H9 (cell line): ENCODE measurements at places on chromosomes 7 and 10. TPM values are rescaled to one million over a fixed set of nuclear protein-coding genes. Genes with fewer than 3 reads are reported as not detected.

Gene TMEM72
- total RNA-seq, result not detected in 2 replicates

Gene CLDN4
- total RNA-seq, result 15.5 and 15.6 TPM in 2 replicates

DNA sequence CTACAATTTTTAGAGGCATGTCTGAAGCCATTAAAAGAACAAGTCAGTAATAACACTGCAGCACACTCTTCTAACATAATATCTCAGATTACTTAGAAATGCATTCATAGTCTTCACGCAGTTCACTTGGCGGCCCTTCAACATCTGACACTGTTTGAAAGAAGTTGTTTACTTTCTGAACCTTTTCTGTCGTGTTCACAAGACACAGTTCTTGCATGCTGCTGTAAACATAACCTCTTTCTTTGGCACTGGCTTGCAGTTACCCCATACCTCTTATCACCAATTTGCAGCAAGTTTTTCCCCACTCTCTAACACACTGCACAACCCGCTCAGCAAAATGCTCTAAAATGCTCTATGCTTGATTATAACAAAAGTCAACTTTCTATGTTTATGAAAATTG lies 12.0 kb downstream of the PIP4K2A start:
- no peak for DNase-seq
- H3K27ac ChIP-seq, result no peak overlapping the region
- H3K4me3 ChIP-seq, result no peak overlapping the region
- H3K27me3 ChIP-seq, result no peaks in the 10 kb centered on the region
- peaks cover 12% of the 10 kb centered on the region; the same call in 1 of the 2 replicates for H3K4me1 ChIP-seq

Gene ZNF804B
- total RNA-seq, result not detected in 2 replicates

- no peak for DNase-seq
- H3K27ac ChIP-seq, result no peak overlapping the region
- H3K27me3 ChIP-seq, result no peaks in the 10 kb centered on the region
- H3K4me1 ChIP-seq, result no peaks in the 10 kb centered on the region; the same call in 1 of the 2 replicates
- H3K4me3 ChIP-seq, result no peak overlapping the region; the same call in 2 of the 3 replicates
Observed at GRCh38 chr10:103925591-103925990, 7.6 kb upstream of the STN1 start.

Gene PRKCQ
- 11.8 and 12.1 TPM in 2 replicates for total RNA-seq

DNA sequence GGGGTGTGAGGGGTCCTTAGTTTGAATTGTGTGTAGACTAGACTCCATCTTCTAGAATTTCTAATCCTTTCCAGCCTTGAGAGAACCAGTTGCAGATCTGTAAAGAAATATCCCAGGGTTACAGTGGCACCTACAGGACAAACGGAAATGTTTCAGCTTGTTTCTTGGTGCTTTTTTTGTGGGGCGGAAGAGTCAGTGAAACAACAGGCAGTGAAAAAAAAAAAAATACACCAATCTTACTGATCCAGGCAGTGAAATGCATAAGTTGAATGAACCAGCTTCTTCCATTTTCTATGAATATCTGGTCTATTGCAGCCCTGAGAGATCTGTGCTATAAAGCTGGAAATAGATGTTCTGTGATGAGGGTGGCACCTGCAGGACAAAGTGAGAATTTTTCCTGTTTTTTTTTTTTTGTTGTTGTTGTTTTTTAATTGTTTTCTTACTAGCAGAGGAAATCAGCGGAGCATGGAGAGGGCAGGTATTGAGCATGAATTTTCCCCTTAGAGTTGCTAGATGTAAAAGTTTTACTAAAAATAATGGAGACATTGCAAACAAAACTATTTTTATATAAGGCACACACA lies 81.9 kb upstream of the DYNC1I1 start:
- H3K4me3 ChIP-seq, result peak overlapping the region; percentile 28
- H3K27me3 ChIP-seq, result no peaks in the 10 kb centered on the region
- no peak for DNase-seq
- no peaks in the 10 kb centered on the region for H3K4me1 ChIP-seq

DNA sequence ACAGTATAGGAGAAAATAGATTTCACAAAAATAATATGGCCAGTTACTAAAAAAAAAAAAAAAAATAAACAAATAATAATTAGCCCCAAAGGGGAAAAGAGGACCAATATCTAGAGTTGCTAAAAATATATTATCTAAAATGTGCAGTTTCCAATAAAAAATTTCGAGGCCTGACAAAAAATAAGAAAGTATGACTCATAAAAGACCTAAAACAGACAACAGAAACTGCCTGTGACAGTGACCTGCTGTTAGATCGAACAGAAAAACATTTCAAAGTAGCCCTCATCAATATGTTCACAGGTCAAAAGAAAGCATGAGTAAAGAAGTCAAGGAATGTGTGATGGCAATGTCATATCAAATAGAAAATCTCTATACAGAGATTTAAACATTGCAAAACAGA lies 11.8 kb upstream of the TSPAN12 start:
- no peak overlapping the region for H3K27ac ChIP-seq
- no peak overlapping the region for H3K4me3 ChIP-seq
- no peak for DNase-seq
- no peaks in the 10 kb centered on the region for H3K36me3 ChIP-seq
- no peaks in the 10 kb centered on the region for H3K27me3 ChIP-seq

- no peaks in the 10 kb centered on the region for H3K4me1 ChIP-seq
- DNase-seq, result no peak
- H3K27ac ChIP-seq, result no peak overlapping the region
- H3K36me3 ChIP-seq, result no peaks in the 10 kb centered on the region
- no peak overlapping the region for H3K4me3 ChIP-seq
Observed at GRCh38 chr10:58590152-58590840, 77.6 kb downstream of the BICC1 start.

Gene BLVRA
- 37.6 and 40.7 TPM in 2 replicates for total RNA-seq

- H3K36me3 ChIP-seq, result peaks cover 4% of the 10 kb centered on the region; the same call in 1 of the 2 replicates
- no peak overlapping the region for H3K27ac ChIP-seq
- H3K27me3 ChIP-seq, result no peaks in the 10 kb centered on the region
- no peak overlapping the region for H3K4me3 ChIP-seq
Observed at GRCh38 chr10:128268015-128268722, 141.9 kb upstream of the MKI67 start.

DNA sequence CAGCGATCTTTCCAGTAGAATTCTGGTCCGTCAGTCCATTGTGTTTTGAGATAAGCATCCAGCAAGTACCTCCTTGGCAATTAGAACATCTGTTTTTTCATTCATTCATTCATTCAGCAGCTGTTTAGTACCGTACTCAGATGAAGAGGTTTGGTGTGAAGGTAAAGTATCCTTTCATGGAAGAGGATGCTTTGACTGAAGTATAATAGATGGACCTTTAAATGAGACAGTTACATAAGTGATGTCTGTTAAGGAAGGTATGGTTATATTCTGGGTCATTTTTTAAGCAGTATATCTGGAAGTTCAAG lies 1.2 kb downstream of the MAPK8 start:
- H3K27ac ChIP-seq, result no peak overlapping the region
- peaks cover 5% of the 10 kb centered on the region for H3K36me3 ChIP-seq
- H3K4me3 ChIP-seq, result peak overlapping the region; percentile 68
- H3K4me1 ChIP-seq, result no peaks in the 10 kb centered on the region

DNA sequence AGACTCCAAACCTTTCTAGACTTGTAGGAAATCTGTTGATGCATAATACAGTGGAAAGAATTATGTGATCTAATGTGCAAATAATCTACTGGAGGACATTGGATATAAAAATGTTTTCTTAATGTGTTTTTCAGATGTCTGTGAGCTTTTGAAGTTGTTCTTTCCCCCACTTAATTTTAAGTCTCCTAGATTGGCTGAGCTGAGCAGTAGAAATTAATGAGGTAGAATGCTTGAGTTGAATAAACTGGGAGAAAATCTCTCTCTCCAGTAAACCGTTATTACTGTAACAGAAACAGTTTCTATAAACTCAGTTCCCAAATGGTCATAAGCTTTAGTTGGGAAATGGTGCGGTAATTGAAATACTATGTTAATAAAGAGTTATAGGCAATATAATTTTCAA lies 15.7 kb downstream of the CSGALNACT2 start:
- no peaks in the 10 kb centered on the region for H3K36me3 ChIP-seq
- H3K27me3 ChIP-seq, result no peaks in the 10 kb centered on the region
- H3K27ac ChIP-seq, result no peak overlapping the region
- H3K4me1 ChIP-seq, result no peaks in the 10 kb centered on the region

Gene RBP3
- total RNA-seq, result not detected in 2 replicates

- no peaks in the 10 kb centered on the region for H3K4me1 ChIP-seq
- DNase-seq, result peak; percentile 23
- no peaks in the 10 kb centered on the region for H3K27me3 ChIP-seq
- H3K4me3 ChIP-seq, result no peak overlapping the region
- 0 out of 2 replicates have a peak, but pooled peaks cover 2% of the 10 kb centered on the region for H3K36me3 ChIP-seq
Observed at GRCh38 chr10:132698211-132698751, 87.7 kb downstream of the NKX6-2 start.

Gene ENKUR
- 0.26 TPM in 1 of 2 replicates, not detected in the other for total RNA-seq

GRCh38 chr7:68729371-68729770 lies 868.9 kb upstream of the AUTS2 start:
- H3K36me3 ChIP-seq, result no peaks in the 10 kb centered on the region
- no peak overlapping the region for H3K4me3 ChIP-seq
- no peaks in the 10 kb centered on the region; the same call in 1 of the 2 replicates for H3K4me1 ChIP-seq
- DNase-seq, result no peak
- H3K27me3 ChIP-seq, result no peaks in the 10 kb centered on the region

Gene AUTS2
- 232 and 256 TPM in 2 replicates for total RNA-seq

DNA sequence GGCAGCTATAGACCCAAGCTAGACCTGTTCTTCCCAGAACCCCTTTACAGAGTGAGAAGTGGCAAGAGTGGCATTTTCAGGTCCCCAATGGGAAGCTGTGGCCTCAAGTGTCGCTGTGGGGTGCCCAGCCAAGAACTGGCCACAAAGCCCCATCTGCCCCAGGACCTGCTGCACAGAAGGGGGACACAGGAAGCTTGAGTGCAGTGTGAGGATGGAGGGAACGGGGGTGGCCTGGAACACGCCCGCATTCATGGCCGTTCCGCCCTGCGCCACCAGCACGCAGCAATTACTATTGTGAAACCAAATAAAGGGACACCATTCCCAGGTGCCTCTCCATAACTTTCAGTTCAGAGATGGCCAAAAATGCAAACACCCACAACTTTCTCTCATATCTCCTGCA lies 237.6 kb upstream of the TCERG1L start:
- H3K27me3 ChIP-seq, result no peaks in the 10 kb centered on the region
- no peaks in the 10 kb centered on the region for H3K36me3 ChIP-seq
- no peak for DNase-seq

DNA sequence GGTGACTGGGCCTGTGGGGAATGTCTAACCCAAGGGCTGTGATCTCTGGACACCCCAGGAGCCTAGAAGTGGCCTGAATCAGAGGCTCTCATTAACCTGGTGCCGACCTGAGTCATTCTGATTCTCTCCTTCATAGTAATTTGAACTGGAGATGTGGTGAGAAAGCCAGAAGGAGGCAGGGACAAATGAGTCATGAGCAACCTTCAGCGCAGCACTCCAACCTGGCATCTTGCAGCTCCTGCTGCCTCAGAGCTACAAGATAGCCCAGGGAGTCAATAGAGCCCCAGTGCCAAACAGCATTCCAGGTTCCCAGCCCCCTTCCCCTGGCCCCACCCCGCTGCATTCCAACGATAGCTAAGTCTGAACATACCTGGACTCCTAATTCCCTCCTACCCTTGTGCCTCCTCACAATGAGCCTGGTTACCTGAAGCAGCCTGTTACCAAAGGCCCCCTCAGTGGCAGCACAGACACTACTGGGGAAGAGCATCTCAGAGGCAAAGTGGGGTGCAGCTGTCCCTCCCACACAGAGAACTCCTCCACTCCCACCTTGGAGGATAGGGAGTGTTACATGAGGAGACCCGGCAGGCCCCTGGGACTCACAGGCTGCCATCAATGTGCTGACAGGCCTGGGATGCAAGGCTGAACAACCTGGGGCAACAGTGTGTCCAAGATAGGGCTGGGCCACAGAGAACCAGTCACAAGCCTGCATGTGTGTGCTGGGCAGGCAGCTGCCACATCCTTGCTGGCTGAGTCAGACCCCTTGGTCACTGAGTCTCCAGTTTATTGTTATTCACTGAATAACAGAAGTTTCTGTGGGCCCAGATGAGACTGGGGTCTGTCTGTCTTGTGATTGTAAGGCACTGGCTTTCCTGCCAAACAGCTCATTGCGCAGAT lies 76.8 kb upstream of the LEP start:
- peaks cover 4% of the 10 kb centered on the region; the same call in 1 of the 2 replicates for H3K4me1 ChIP-seq
- peaks cover 31% of the 10 kb centered on the region; the same call in 1 of the 2 replicates for H3K27me3 ChIP-seq
- no peak overlapping the region for H3K4me3 ChIP-seq
- no peaks in the 10 kb centered on the region for H3K36me3 ChIP-seq
- peak; percentile 55 for DNase-seq
- no peak overlapping the region for H3K27ac ChIP-seq

Gene PPP1R17
- total RNA-seq, result 1.2 and 1.7 TPM in 2 replicates

- DNase-seq, result no peak
- no peaks in the 10 kb centered on the region for H3K36me3 ChIP-seq
- no peak overlapping the region for H3K27ac ChIP-seq
- no peaks in the 10 kb centered on the region for H3K4me1 ChIP-seq
Observed at GRCh38 chr10:70576803-70577517, 25.6 kb downstream of the PRF1 start.

- no peaks in the 10 kb centered on the region for H3K36me3 ChIP-seq
- DNase-seq, result no peak
- H3K27ac ChIP-seq, result no peak overlapping the region
- peaks cover 2% of the 10 kb centered on the region; the same call in 1 of the 2 replicates for H3K4me1 ChIP-seq
- no peaks in the 10 kb centered on the region for H3K27me3 ChIP-seq
- no peak overlapping the region for H3K4me3 ChIP-seq
Observed at GRCh38 chr7:18538554-18539250, 43.2 kb downstream of the HDAC9 start.

Gene GATA3
- total RNA-seq, result 0.31 TPM in 2 replicates

Gene GAD2
- 2.0 and 2.3 TPM in 2 replicates for total RNA-seq
